Suppressor macrophage (primary cell): ENCODE measurements at places on chromosomes 11 and 22.

GRCh38 chr22:26481112-26481693 lies 2.4 kb downstream of the HPS4 start:
- DNase-seq: no peak

- no peak for DNase-seq
Observed at GRCh38 chr22:19397734-19398104, 33.8 kb downstream of the HIRA start.

- no peak for DNase-seq
Observed at GRCh38 chr22:46366801-46367706, 31.5 kb downstream of the TRMU start.

- DNase-seq: no peak
Observed at GRCh38 chr11:84930863-84931262, 696.3 kb downstream of the DLG2 start.

DNA sequence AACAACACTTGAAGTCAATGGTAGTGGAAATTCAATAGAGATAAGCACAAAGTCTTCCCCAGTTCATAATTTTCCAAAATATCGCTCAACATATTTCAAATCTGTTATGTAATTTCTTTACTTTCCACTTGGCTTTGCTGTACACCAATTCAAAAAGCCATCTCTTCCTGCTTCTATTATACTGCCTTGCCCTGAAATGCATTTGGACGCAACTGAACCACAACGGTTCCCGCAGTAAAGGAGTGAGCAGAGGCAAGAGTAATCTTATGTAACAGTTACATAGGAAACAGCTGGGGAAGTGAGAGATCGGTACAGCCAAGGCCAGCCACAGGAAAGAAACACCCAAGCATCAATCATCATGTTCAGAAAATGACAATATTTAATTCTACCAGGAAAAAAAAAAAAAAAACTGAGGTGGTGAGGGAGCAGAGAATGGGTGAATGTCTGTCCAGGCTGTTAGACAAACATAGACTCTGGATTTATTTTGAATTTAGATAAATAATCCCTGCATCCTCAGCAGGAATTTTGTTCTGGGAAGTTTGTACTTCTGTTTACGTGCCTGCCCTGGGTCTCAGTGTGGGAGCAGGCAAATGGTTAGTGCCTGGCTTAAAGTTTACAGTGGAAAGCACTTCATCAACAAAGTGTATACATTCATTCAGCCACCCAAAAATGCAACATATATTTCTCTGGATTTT lies 392.2 kb downstream of the ETS1 start:
- DNase-seq: peak; percentile 46

GRCh38 chr11:47905358-47906059 lies 57.4 kb upstream of the NUP160 start:
- DNase-seq: no peak

DNA sequence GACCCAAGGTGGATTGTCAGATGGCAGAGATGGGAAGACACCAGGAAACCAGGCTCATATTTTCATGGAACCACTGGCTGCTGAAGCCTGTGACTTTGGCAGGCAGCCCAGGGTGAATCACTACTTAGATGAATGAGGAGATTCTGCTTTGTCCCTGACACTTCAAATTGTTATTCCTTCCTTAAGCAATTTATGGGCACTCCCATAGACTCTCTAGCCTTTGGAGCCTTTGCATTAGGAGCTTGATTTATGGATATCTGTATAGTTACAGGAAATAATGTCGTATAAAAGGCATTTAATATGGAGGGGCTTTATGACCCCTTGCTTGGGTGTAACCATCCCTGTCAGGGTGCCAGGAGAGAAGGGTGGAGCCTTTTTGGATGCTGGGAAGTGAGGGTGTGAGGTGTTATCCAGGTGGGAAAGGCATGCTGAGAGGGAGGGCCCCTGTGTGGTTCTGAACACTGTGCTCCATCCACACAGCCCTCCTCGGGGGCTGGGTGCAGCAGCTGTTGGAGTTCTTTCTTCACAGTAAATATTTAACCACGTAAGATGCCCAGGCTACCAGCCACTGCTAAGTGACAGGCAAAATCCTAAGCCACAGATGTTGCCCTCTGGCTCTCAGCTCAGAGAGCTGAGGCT lies 35.3 kb downstream of the IL18 start:
- peak; percentile 69 for DNase-seq

DNA sequence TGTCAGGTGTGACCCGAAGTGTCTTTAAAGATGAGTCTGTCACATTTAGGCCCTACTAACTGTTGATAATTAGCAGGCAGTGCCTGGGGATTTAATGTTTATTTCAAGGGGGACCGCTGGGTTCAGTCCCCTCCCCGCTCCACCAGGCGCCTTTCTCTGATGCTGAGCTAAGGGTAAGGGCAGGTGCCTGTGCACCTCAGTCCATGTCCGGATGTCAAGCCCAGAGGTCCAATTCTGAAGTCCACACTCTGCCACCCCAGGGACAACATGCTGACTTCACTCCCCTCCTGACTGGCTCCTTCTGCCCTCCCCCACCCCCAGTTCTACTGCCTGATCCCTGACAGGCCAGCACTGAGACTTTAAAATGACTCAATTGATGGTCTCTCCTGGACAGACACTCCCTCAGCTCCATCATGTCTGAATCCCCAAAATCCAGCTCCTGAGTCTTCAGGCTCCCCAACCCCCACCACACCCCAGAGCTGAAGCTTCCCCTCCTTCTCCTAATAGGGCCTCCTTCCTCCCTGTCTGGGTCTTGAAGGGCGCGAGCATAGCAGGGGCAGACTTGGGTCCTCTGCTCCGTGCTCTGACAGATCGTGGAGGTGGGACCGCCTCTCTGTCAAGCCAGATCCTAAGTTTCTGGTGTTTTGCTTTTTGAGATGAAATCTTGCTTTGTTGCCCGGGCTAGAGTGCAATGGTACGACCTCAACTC lies 49.8 kb upstream of the ANO1 start:
- DNase-seq: no peak
